ENCODE measurements at places on chromosomes 4 and X. TPM values are rescaled to one million over a fixed set of nuclear protein-coding genes. Genes with fewer than 3 reads are reported as not detected.
A peak's percentile ranks its signal among the peaks of the same experiment; 100 is the strongest.

Gene NR3C2
- total RNA-seq, result 16.1 TPM

Gene RHOH
- total RNA-seq, result 645 TPM

- DNase-seq, result peak; percentile 50
Measured at GRCh38 chrX:118459494-118459893, 36.1 kb upstream of the DOCK11 start.

Gene GCNA
- total RNA-seq, result 3.7 TPM

Gene FBXL5
- 53.3 TPM for total RNA-seq

Gene PTPN13
- total RNA-seq, result 4.6 TPM

GRCh38 chrX:70454441-70455365, 10.1 kb downstream of the DLG3 start:
- peak; percentile 68 for DNase-seq

DNA sequence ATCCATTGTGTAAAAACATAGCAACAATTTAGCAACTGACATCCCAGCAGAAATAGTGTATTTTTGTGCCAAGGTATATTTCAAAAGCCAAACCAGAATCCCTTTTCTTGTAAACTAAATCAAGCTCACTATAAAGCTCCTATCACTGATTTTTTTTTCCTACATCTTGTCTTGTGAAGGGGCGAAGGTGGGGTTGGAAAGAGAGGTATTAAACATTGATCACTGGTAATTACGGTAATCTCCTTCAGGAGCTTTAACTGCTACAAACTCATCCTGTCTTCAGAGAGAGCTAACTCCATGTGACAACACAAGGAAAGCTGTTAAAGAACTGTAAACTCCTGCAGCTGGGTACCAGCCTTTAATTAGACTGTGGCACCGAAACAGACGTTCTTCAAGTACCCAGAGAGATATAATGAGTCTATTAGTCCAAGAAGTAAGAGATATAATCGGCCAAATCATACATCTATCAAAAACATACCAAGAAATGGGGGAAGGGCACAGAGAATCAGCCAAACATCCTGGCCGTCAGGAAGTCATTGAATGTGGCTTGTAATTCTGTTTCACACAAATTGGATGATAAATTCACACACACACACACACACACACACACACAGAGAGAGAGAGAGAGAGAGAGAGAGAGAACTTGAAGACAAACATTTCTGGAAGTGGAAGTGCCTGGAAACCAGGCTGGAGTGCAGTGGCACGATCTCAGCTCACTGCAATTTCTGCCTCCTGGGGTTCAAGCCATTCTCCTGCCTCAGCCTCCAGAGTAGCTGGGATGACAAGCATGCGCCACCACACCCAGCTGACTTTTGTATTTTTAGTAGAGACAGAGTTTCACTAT, 111.9 kb upstream of the PPARGC1A start:
- no peak for DNase-seq

Gene AKAP4
- not detected for total RNA-seq

GRCh38 chr4:88523325-88524129, at the start of gene PYURF:
TSS of gene PYURF (minus strand) at chr4:88523776. CDS start at chr4:88523700, 76 bp downstream.
- peak; percentile 76 for DNase-seq

DNA sequence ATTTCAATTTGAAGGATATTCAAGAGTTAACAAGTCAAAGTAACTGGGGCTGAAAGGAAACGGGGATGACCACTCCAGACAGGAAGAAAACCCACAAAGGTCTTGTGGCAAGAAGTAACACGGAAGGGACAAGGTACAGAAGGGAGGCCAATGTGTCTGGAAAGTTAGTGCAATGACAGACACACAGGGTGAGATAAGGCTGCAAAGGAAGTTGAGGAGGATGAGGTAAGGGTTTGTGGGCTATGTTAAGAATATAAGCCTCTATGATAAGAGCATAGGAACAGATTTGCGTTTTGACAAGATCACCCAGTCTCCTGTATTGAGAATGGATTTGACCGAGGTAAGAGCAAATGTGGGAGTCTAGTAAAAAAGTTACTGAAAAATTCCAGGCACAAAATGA, 21.9 kb upstream of the EMCN start:
- DNase-seq, result no peak

Gene ITIH6
- total RNA-seq, result not detected

Gene GUCY1A1
- 1.9 TPM for total RNA-seq

Gene DKK2
- total RNA-seq, result not detected

Gene MAOB
- not detected for total RNA-seq

Data from CD4-positive, CD25-positive, alpha-beta regulatory T cell (primary cell).